ENCODE measurements at places on chromosomes 3 and 15.
A peak's percentile ranks its signal among the peaks of the same experiment; 100 is the strongest.

DNA sequence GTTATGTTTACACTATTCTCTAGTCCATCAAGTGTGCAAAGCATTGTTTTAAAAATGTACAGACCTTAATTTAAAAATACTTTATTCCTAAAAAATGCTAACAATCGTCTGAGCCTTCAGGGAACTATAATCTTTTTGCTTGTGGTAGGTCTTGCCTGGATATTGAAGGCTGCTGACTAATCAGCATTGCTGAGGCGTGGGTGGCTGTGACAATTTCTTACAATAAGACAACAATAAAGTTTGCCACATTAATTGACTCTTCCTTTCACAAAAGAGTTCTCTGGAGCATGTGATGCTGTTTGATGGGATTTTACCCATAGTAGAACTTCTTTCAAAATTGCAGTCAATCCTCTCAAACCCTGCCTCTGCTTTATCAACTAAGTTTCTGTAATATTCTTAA is 384.0 kb upstream of the TGFBR2 start:
- DNase-seq: no peak

DNA sequence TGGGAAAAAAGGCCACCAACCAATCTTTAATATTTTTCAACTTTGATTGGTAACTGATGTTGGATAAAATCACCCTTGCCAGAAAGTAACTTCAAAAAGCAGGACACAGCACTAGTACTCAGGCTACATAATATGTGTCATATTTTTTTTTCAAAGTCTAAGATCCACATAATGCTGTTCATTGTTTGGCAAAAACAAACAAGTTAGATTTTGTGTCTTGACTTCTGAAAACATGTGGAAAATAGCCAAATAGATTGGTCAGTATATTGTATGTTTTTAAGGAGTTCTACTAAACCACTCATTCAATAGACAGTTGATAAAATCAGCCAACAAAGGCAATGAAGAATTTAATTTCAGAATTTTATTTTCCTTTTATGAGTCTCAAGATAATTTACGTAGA is 111.7 kb upstream of the CCDC54 start:
- DNase-seq: no peak

- DNase-seq: no peak
Observed at GRCh38 chr15:64571857-64572291, 111.5 kb downstream of the ZNF609 start.

DNA sequence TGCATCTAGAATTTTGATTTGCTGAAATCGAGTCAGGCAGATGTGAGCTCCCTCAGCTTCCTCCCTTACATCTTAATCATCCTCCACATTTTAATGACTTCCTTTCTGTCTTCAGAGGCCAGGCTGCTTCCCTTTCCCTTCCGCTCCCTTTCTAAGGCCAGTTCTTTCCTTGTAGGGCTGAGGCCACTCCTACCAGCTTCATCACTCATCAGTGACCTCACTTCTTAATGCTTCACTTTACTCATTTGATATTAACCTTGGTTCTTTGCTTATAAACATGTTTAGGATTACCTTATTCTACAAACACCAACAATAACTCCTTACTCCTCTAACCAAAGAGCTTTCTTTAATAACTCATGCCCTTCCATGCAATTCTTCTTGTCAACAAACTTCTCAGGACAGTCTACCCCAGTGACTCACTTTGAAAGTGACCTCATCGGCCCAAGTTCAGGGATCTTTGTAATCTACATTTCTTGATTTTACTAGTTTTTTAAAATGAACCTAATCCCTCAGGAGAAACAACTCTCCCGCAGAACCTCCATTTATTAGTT is 23.9 kb downstream of the ILDR1 start:
- DNase-seq: peak; percentile 44

GRCh38 chr15:42728560-42728959 is 8.4 kb downstream of the CDAN1 start:
- no peak for DNase-seq

GRCh38 chr3:184553385-184553784 is 8.2 kb upstream of the EPHB3 start:
- DNase-seq: no peak

GRCh38 chr3:62987721-62988120 is 112.5 kb upstream of the CADPS start:
- no peak for DNase-seq

GRCh38 chr15:22871481-22872086 is 33.1 kb downstream of the NIPA2 start:
- DNase-seq: no peak

GRCh38 chr3:50551681-50552435 is 15.7 kb downstream of the C3orf18 start:
- DNase-seq: no peak

GRCh38 chr15:85453144-85453872 is 72.9 kb downstream of the AKAP13 start:
- no peak for DNase-seq

- DNase-seq: no peak
Observed at GRCh38 chr3:118348169-118348557, 686.5 kb downstream of the IGSF11 start.

All from AG08395 (cell line).